ENCODE measurements at places on chromosomes 2 and 18.

DNA sequence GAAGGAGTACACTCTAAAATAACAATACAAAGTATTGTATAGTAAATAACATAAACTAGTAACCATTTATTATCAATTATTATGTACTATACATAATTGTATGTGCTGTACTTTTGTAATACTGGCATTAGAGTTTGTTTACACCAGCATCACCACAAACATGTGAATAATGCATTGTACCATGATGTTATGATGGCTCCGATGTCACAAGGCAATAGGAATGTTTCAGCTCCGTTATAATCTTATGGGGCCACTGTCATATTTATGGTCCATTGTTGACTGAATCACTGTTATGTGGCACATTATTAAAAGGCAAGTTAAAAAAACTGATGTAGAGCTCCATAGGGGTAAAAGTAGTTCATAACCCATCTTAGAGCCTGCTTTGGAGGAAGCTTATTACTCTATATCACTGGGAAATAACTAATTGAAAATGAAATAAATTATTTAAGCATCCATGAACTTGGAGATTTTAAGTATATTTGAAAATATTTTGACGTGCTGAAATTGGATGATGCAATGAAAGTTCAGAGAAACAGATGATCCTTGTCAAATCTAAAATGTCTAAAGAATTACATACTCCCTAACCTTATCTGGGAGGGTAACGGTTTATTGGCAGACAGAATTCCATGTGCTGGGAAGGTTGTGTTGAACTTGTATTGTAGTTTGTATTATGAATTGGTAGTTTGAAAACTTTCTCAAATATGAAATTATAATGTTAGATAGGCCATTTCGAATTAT is 2.4 kb downstream of the SKA1 start:
- no peak for DNase-seq

- DNase-seq, result no peak
Measured at GRCh38 chr2:239177325-239177724, 223.5 kb downstream of the HDAC4 start.

DNA sequence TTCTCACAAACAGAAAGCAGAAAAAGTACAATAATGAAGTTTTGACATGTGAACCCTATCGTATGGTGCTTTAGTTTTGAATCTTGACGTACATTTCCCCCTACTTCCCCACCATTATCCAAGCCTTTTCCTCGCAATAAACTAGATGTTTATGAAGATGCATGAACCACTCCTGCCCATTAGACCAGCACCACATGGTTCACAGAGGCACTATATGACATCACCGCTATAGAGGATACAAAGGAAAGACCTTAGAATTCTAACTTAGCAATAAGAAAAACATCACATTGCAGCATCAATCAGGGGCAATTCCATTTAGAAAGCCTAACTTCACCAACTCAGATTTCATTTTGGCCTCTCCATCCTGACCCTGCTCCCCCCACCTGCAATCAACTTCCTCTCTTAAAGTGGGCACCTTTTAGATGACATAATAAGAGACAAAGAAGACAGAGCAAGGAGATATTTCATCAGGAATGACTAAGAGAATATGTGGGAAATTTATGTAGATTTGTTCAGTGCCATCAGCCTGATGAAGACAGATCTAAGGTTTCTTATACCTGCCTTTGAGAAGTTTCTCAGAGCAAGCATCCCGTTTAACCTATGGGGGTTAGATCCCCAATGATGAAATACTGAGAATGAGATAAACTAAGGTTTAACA is 124.9 kb downstream of the PIGN start:
- no peak for DNase-seq

DNA sequence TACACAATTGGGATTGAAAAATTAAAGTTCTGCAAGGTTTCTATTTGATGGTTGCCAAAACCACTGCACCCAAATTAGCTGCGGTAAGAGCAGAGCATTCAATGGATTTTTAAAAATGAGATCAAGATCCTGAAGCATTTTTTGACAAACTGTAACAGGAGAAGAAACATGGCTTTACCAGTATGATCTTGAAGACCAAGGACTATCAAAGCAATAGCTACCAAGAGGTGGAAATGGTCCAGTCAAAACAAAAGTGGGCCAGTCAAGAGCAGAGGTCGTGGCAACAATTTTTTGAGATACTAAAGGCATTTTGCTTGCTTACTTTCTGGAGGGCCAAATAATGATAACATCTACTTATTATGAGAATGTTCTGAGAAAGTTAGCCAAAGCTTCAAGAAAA is 186.8 kb downstream of the RDH14 start:
- DNase-seq, result no peak

DNA sequence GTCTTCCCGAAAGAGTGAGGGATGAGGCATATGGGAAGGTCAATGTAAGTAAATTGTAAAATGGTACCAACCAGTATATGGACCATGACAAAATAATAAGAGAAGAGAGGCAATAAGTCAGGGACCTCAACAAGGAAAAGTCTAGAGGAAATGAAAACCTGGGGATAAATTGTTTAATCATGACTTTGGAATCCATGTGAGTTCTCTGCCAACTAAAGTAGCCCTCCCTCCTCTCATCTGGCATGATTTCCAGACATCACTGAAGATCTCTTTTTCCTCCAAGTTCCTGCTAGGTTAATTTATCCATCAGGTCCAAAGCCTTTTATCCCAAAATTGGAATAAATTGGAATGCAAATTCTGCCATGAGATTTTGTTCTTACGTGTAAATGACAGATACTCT is 417.9 kb downstream of the NRXN1 start:
- DNase-seq, result no peak

DNA sequence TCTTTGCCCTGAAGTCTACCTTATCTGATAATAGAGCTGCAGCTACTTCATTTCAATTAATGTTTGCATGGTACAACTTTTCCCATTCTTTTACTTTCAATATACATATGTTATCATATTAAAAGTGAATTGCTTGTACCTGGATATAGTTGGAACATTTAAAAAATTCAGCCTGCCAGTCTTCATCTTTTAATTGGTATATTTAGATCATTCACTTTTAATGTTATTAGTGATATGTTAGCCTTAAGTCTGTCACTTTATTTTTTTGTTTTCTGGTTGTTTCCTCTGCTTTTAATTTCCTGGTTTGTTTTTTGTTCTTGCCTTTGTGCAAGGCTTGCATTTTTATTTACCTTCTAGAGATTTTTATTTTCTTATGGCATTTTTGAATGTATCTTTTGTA is 158.2 kb downstream of the GALNT1 start:
- DNase-seq, result no peak

DNA sequence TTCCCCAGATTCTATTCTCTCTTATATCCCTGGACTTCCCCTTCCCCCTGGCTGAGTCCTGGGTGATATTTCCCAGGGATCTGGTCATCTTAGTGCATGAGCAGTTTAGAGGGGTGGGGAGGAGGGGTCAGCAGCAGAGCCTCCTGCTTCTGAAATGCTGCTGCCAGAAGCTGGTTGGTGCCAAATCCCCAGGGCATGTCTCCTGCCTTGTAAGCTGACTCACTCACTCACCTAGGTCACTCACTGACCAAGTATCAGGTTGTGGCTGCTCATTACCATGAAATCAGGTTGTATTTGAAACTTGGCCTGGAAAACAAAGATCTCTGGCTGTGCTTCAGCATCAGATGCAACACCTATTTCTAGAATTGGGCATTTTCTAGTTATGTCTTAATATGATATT is 14.3 kb downstream of the GPR39 start:
- no peak for DNase-seq

DNA sequence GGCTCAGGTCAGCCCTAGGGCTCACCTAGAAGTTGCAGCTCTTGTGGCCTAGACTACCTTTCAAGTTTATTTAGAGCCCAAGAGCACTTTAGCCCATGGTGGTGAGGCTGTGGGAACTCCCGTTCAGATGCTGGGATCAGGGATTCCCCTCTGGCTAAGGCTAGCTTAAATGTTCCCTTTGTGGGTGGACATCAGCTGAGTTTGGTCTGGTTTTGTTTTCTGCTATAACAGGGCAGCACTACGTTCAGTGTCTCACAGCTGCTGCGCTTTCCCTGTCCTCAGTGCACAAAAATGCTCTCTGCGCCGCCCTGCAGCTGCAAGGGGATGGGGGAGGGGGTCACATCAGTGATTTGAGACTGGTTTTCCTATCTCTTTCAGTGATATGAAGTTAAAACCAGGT is 170.5 kb upstream of the KCNJ3 start:
- DNase-seq, result no peak

DNA sequence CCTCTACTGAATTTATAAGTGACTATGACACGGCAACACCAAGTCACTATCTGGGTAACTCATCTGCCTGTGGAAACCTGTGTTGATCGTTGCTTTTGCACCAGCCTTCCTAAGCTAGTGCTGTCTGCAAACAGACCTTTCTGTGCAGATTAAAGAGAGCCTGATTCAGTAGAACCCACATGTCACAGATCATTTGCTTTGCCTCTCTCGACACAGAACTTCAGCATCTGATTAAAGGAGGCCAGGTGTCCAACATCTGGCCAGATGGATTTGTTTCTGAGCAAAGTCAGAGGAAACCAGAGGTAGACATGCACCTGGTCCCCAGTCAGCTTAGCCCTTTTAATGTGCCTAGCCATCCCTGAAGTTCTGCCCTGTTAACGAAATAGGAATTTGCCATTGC is 15.0 kb upstream of the TTR start:
- no peak for DNase-seq

- DNase-seq, result no peak
Measured at GRCh38 chr2:27833931-27834330, 56.3 kb downstream of the RBKS start.

DNA sequence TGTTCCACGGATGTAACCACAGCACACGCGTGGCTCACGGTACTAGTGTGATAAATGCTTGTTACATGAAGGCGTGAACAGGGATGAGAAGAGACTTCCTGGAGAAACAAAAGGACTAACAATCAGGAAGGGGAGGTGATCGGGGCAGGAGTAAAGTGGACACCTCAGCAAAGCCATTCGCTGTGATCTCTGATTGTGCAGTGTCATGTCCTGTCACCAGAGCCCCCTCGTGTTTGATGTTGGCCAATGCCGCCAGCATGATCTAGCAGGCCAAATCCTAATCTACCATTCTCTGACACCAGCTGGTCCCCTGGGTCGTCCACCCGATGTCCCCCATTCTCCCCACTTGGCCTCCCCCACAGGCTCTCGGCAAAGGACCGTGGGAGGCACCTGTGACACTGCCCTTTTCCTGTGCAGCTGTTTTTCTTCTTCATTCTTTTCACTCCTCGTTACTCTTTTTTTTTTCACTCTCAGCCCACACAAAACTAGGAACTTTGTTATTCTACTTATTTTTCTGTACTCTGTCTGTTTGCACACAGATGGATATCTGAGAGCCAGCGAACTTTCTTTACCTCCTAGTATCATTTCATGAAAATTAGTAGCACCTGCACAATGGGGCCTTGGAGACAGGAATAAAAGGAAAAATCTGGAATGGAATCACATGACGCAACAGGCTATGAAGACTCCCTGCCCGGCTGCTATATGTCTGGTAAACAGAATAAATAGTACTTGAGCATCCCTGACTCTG is 146.8 kb downstream of the TGIF1 start:
- DNase-seq, result no peak

- DNase-seq, result no peak
Measured at GRCh38 chr18:12034241-12035100, 53.2 kb downstream of the IMPA2 start.

- no peak for DNase-seq
Measured at GRCh38 chr18:23986600-23987359, 27.8 kb upstream of the TTC39C start.

GRCh38 chr2:108118996-108119395 is 120.8 kb upstream of the SULT1C3 start:
- no peak for DNase-seq

GRCh38 chr18:45166836-45167551 is 448.3 kb upstream of the SLC14A2 start:
- no peak for DNase-seq

DNA sequence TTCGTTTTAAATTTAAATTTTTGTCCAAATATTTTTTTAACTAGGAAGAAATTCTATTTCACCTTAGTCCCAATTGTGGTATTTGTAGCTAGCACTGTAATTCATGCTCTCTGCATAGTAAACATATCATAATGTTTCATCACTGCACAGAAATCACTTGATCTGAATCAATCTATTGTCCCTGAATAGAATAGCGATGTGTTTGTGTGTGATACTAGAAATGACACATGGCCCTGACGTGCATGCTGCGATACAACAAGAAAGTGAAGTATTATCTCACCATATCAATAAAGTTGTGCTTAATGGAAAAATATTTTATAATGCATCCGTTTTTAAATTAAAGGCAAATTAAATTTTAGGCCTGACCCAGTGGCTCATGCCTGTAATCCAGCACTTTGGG is 10.0 kb downstream of the TTL start:
- no peak for DNase-seq

DNA sequence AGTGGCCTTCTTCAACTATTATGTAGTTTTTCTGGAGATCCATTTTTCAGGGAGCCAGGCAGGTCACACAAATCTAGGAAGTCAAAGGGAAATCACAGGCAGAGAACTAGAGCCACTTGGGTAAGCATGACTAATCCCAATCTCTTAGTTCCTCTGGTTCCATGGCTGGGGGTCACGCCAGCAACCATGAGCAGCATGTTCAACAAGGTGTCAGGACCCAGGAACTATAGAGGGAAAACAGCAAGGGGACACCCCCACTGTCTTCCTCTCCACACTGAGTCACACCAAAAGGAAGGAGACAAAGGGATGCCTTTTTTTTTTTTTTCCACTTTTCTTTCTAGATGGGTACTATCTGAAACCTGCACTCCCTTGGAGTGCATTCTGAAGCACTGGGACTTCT is 250.9 kb downstream of the OTX1 start:
- DNase-seq, result no peak

DNA sequence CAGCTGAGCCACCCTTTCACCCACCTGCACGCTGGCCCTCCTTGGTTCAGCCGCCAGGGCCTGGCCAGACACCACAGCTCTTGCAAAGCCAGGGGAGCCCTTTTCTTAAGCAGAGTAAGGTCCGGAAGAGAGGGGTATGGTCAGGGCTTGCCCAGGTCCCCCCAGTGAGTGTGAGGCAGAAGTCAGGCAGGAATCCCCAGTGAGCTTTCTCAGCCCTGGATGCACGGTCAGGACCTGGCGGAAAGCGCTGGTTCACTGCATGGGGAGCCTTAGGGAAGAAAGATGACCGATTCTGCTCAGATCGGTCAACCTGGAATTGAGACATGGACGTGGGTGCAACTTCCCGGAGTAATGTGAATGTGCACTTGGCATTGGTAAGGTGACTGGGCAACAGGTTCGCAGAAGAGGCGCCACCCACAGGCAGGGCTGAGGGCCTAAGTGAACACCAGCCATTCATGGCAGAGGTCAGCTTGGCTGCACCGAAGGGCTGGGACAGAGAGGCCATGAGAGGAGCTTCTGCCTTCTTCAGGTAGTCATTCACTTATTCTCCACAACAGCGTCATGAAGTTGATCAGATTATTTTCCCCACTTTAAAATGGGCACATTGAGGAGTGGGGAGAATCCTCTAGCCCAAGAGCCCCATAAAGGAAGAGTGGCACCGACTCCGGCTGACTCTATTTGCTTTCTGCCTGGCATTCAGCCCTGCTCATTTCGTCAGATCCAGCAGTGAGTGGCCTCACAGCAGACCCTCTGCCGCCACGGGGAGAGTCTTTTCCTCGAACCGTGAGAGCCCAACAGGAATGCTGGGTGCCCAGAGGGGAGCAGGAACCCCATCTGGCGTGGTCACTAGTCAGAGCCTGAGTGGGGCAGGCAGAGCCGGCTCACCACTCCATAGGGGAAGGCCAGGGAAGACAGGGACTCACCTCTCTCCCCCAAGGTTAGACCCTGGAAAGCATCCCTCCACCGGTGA is 35.8 kb downstream of the SCTR start:
- DNase-seq, result no peak

- no peak for DNase-seq
Measured at GRCh38 chr2:112790305-112790704, 6.0 kb upstream of the IL1A start.
